ENCODE measurements at places on chromosomes 11 and 22.
A peak's percentile ranks its signal among the peaks of the same experiment; 100 is the strongest.

- DNase-seq: no peak
These were observed 103.6 kb downstream of the NECTIN1 start for GRCh38 chr11:119625206-119625978.

- no peak for DNase-seq
These were observed 42.7 kb downstream of the OR5B17 start for GRCh38 chr11:58316142-58316541.

DNA sequence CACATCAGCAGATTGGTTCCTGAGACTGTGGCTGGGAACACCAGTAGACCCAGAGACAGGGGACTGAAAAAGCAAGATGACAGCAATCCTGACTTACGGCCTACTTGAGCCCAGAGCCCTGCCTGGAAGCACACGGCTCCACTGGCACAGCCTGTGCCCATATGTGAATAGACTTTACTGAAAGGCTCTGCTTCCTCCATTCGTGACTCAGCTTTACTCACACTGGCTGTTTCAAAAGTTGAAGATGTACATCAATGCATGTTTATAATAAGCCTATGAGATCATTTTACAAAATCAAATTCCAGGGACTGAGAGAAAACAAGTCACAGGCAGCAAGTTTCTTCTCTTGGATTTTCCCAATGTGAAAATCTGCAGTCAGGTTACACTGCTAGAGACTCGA lies 134.6 kb upstream of the TEAD1 start:
- no peak for DNase-seq

GRCh38 chr22:37079668-37080171 lies 28.2 kb downstream of the KCTD17 start:
- DNase-seq: peak; percentile 29

DNA sequence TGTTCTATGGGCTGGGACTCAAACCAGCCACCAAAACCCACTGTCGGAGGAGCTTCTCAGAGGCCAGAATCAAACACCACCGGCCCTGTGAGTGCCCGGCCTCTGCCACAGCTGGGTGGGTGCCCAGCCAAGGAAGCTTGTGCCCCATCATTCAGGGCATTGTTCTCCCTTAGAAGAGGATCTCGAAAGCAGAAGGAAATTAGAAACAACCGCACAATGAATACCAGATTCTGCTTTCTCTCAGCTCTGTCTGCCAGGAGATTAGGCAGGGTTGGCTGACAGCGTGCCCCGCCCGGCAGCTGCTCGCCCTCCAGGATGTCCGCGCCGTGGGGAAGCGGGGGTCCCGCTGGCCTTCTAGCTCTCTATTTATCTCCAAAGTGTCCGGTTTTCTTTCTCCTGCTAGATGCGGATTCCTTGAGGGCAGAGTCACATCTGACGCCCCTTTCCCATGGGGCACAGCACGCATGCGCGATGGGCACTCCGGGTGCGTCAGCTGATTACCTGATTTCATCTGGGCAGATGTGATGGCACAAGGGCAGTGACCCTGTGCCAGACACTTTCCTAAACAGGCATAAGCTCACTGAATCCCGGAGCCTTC lies 25.5 kb downstream of the SCGB1A1 start:
- DNase-seq: peak; percentile 63

- peak; percentile 43 for DNase-seq
These were observed 310.8 kb upstream of the SORL1-AS1 start for GRCh38 chr11:121763526-121763925.

- no peak for DNase-seq
These were observed 33.0 kb upstream of the CKAP5 start for GRCh38 chr11:46879056-46879585.

GRCh38 chr11:107025673-107026072 lies 7.4 kb upstream of the GUCY1A2 start:
- no peak for DNase-seq

GRCh38 chr11:84243629-84244263 lies 957.6 kb upstream of the CCDC90B start:
- no peak for DNase-seq

DNA sequence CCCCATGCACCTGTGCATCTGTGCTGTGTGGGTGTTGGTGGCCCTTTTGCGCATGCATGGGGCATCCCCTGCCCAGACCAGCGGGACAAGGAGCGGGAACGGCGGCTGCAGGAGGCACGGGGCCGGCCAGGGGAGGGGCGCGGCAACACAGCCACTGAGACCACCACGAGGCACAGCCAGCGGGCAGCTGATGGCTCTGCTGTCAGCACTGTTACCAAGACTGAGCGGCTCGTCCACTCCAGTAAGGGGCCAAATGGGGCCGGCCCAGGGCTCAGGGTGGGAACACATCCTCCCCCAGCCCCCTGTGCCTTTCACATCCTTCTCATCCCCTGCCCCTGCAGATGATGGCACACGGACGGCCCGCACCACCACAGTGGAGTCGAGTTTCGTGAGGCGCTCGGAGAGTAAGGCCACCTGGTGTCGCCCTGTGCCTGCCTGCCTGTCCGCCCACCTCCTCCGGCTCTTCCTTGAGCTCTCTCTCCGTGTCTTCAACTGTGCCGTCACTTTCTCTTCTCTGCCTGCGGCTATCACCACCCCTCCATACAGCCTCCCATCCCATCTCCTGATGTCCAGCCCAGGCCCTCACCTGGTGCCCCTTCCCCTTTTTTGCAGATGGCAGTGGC lies 10.6 kb downstream of the SELENOM start:
- no peak for DNase-seq

- DNase-seq: no peak
These were observed 22.7 kb upstream of the OR4B1 start for GRCh38 chr11:48193876-48194275.

GRCh38 chr11:44267750-44268613 lies 42.0 kb downstream of the ALX4 start:
- DNase-seq: no peak

GRCh38 chr22:32482708-32483107 lies 8.1 kb downstream of the FBXO7 start:
- no peak for DNase-seq

DNA sequence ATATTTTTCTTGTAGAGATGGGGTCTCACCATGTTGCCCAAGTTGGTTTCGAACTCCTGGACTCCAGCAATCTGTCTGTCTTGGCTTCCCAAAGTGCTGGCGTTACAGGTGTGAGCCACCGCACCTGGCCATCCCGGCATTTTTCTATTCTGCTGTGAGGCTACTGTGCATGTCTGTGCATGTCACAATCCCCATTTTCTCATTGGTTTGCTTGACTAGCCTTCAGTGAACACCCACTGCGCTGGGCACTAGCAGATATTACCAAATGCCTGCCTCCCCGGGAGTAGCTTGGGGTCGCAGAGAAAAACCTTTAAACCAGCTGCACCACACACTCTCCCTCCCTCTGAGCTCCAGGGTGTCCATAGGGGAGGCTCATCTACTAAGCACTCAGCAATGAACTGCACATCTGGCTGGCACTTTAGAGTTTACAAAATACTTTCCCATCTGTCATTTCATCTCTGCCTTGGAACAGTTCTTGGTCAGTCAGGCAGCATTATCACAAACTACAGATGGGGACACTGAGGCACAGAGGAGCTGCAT lies 4.9 kb downstream of the CSNK1E start:
- no peak for DNase-seq

All from germinal center (tissue), 1 donor.